DMS79 treated with DMSO at 0.1 percent for 48 hours (cell line): ENCODE measurements at places on chromosomes 1 and 21.

DNA sequence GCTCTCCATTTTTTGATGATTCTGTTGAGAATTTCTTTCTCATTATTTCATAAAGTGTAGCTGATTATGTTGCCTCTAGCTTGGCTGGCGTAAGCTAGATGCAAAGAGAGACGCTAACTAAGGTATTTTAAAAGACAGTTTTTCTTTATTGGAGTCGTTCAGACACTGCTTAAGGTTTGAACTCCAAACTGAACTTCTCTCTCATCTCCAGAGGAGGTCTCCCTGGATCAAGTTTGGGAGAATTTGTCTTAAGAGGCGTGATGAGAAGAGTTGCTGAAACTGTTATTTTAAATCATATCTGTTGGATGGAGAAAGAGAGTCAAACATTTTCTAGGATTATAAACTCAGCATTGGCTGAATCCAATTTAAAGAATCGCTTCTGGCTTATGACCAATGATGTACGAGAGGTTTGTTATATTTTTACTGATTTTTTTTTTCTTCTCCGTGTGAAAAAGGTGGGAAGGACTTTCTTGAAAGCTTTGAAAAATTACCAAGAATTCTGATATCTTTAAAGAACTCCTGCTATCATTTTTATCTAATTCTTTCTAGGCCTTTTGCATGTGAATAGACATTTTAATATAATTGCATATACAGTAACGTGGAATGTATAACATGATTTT lies 34.0 kb downstream of the MAP3K7CL start:
- DNase-seq = no peak

DNA sequence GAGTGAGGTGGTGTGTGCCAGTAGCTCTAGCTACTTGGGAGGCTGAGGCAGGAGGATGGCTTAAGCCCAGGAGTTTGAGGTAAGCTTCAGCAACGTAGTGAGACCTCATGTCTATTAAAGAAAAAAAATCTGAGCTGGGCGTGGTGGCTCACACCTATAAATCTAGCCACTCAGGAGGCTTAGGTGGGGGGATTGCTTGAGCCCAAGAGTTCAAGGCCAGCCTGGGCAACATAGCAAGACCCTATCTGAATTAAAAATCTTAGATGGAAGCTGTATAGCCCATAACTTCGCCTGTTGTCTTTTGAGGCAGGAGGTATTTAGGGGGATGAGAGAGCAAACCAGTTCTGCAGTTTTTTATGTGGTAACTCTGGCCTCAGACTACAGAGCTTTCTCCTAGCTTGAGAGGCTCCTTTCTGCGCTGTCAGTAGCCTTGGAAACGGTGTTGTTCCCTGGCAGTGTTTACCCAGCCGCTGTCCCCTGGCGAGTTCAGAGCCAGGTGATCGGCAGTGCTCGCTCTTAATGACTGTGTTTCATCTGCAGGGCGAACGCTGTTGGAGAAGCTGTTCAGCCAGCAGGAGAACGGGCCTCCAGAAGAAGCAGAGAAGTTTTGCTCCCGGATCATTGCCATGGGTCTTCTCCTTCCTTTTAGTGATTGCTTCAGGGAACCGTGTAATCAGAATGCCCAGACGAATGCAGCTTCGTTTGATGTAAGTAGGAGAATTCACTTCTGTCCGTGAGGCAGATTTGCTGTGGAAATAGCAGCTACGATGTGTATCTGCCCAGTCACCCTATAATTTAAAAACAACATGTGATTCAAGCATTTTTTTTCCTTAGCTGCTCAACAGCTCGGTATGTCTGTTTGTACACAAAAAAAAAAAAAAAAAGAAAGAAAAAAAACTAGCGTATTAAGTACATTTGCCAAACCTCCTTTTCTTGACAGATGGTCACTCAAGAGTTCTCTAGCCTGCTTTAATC lies 31.2 kb downstream of the FMN2 start:
- DNase-seq = peak; percentile 87

- DNase-seq = no peak
These were observed 86.5 kb upstream of the CACNA1E start for GRCh38 chr1:181396811-181397210.

DNA sequence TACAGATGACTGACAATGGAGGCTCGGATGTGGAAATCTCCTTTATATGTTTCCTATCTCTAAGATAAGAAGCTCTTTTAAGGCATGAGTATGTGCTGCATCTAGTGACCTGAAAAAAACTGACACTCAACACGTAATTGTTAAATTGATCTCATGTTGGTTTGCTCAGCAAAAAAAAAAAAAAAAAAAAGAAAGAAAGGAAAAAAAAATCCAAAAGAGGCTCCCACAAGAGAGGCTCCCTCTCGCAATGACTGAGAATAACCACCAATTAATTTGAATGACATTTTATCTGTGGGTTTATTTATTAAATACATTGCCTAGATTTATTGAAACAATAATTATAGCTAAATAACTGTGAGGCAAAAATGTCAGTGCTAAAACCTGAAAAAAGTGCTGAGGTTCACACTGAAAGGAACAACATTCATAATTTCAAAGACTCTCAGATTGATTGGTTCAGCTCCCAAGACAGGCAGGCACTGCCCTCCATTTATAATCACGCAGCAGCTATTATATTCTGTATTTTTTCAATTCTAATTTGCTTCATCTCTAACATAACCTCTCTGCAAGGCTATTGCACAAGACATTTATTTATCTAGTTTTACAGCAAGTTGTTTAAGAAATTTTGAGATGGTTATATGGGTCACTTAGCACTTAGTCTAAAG lies 184.5 kb upstream of the TMPRSS15 start:
- DNase-seq = no peak

GRCh38 chr21:43024439-43025136 lies 50.2 kb downstream of the PKNOX1 start:
- DNase-seq = no peak

- DNase-seq = no peak
These were observed 250.3 kb downstream of the SDCCAG8 start for GRCh38 chr1:243505986-243506689.

- DNase-seq = peak; percentile 76
These were observed at the start of gene BMP8A for GRCh38 chr1:39491146-39491921. TSS of gene BMP8A (plus strand) at chr1:39491636. CDS start at chr1:39491992, 356 bp downstream.

GRCh38 chr1:192756314-192756713 lies 52.5 kb upstream of the RGS2 start:
- DNase-seq = no peak

DNA sequence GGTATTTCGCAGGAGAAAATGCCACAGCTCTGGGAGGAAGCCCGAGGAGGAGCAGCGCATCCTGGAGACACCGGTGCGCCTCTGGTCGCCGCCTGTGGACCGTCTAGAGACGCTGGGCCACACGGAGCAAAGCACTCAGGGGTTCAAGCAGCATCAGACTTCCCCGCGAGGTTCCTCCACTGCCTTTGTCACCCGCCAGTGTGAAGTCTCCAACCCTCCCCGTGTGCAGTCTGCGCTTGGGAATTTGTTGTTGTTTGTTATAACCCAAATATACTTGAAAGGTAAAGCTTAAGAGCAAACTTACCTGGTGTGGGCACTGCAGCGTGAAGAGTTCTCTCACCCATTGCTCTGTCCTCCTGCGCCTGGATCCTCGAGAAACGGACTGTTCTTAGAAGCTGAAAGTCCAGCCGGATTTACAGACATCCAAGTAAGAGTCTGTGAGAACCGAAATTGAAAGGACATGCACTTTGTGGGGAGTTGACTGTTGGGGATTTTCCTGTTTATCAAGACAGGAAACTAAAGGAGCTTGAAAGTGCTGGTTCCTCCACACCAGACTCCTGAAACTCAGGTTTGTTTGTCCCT lies at the start of gene GBP4:
GBP4 (minus strand) TSS at position 452 of the 582 bp plus-strand sequence; CDS start at position 344, 108 bp downstream.
- DNase-seq = no peak

- no peak for DNase-seq
These were observed 265.7 kb downstream of the PTBP2 start for GRCh38 chr1:96987186-96987703.

GRCh38 chr1:79716447-79716846 lies 709.9 kb upstream of the ADGRL4 start:
- DNase-seq = no peak

- DNase-seq = no peak
These were observed 50.9 kb downstream of the ITPKB start for GRCh38 chr1:226688056-226688748.

DNA sequence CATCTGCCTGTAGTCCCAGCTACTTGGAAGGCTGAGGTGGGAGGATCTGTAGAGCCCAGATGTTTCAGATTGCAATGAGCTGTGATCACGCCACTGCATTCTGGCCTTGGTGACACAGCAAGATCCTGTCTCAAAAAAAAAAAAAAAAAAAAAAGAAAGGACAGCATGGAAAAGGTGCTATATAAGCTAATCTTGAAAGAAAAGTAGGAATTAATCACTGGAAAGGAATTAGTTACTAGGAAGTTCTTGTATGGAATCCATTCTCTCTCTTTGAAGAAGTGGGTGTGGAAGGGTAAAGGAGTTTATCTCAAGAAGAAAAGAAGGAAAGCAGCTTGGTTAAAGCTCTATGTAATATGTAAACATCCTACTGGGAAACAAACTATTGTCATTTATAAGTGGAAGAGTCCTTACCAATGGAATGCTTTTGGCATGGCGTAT lies 339.2 kb downstream of the DPYD start:
- no peak for DNase-seq

GRCh38 chr1:211832661-211833060 lies 2.1 kb upstream of the LPGAT1 start:
- DNase-seq = no peak

GRCh38 chr1:64357422-64357821 lies 112.5 kb upstream of the CACHD1 start:
- DNase-seq = no peak

GRCh38 chr1:219537223-219537631 lies 75.7 kb downstream of the ZC3H11B start:
- DNase-seq = no peak

DNA sequence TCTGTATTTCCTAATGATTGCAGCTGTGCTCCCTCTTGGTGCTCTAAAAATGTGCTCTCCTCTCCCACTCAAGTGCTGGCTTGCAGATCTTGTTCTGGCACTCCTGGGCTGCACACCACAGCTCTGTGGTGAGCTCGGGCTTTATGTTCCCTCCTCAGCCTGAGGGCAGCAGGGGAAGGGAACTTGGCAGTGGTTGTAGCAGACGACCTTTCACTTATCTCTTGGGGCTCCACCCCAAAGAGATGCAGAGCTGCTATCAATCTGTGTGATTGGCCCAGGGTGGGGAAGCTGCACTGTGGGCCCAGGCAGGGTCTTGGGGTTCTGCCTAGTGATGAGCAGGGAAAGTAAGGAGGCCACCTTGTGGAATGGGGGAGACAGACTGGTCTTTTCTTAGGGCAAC lies 143.5 kb upstream of the GORAB start:
- DNase-seq = no peak

- DNase-seq = no peak
These were observed 59.5 kb downstream of the RHOU start for GRCh38 chr1:228794810-228795209.

DNA sequence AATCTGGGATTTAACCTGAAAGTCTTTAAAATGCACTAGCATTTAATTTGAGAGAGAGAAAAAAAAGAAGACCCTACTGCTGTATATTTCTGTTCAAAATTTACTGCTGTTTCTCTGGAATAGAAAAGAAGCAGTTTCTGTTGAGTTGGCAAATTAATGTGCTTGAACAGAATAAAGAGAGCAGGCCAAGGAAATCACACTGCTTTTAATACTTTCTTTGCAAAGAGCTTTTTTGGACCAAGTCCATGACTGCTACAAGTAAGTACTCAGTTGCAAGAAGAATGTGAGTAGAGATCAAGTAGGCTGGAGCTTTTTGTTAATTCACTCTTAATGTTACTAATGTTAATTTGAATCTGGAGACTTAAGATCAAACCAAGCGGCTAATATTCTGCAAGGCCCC lies 336.2 kb upstream of the SGIP1 start:
- peak; percentile 64 for DNase-seq
